Bronchus fibroblast of lung (primary cell): ENCODE measurements at places on chromosomes 2 and 18. TPM values are rescaled to one million over a fixed set of nuclear protein-coding genes. Genes with fewer than 3 reads are reported as not detected.

Gene ATOH8
- total RNA-seq: 11.4 and 15.1 TPM in 2 replicates

Gene NAT8
- total RNA-seq: not detected in 2 replicates

Gene MLPH
- total RNA-seq: 26.6 and 27.2 TPM in 2 replicates

Gene MATN3
- 2.5 and 3.9 TPM in 2 replicates for total RNA-seq

Gene SAG
- not detected in 2 replicates for total RNA-seq

Gene ERMN
- not detected in 2 replicates for total RNA-seq

Gene CCDC195
- total RNA-seq: not detected in 2 replicates

Gene VWA3B
- total RNA-seq: not detected in 2 replicates

Gene SLC9A4
- not detected in 2 replicates for total RNA-seq

Gene CBLN2
- not detected in 2 replicates for total RNA-seq

Gene VSNL1
- 0.17 and 1.0 TPM in 2 replicates for total RNA-seq

Gene OTOF
- not detected in 2 replicates for total RNA-seq

Gene LRRC30
- total RNA-seq: not detected in 2 replicates

Gene NLRC4
- total RNA-seq: not detected in 2 replicates

Gene GRP
- total RNA-seq: not detected in 2 replicates

Gene REG3G
- not detected in 2 replicates for total RNA-seq

Gene KIF3C
- 14.1 and 14.3 TPM in 2 replicates for total RNA-seq

Gene MOGAT1
- total RNA-seq: not detected in 2 replicates

Gene HAUS1
- total RNA-seq: 52.8 and 59.2 TPM in 2 replicates

Gene CCNT2
- 7.2 and 7.4 TPM in 2 replicates for total RNA-seq

Gene KIAA2012
- total RNA-seq: not detected in 2 replicates

Gene HTR2B
- under 0.01 and 0.30 TPM in 2 replicates for total RNA-seq

Gene UGT1A8
- not detected in 2 replicates for total RNA-seq

Gene NEMP2
- 5.9 and 6.4 TPM in 2 replicates for total RNA-seq

Gene THSD7B
- total RNA-seq: not detected in 2 replicates

Gene LIMS4
- not detected in 2 replicates for total RNA-seq

Gene MC2R
- total RNA-seq: not detected in 2 replicates

Gene PROKR1
- total RNA-seq: not detected in 2 replicates

Gene SERPINB3
- not detected in 2 replicates for total RNA-seq
